ENCODE measurements at places on chromosomes 1 and 21.

DNA sequence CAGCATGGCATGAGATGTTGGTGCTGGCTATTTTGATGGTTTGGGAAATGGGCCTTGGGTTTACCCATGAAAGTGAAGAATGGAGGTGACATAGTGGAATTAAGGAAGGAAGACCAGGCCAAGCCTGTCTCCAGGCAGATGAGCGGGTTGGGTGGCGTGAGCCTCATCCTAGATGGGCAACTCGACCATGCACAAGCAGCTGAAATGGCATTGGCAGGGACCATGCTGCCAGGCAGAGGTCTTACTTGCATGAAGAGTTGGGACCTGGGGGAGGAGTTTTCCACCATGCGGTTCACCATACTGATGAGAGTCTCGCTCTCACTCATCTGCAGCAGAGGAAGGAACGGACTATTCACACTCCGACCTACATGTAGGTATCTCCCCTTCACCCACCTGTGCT lies 37.5 kb upstream of the GOLT1A start:
- no peak for DNase-seq

- no peak for DNase-seq
Observed at GRCh38 chr1:43321331-43321891, 16.2 kb upstream of the MPL start.

GRCh38 chr1:55420929-55421716 lies 206.0 kb upstream of the USP24 start:
- no peak for DNase-seq

- DNase-seq, result no peak
Observed at GRCh38 chr1:155352631-155353030, 31.9 kb downstream of the RUSC1 start.

GRCh38 chr1:205382561-205382960 lies 25.8 kb upstream of the KLHDC8A start:
- no peak for DNase-seq

- no peak for DNase-seq
Observed at GRCh38 chr1:57341721-57342120, 82.1 kb downstream of the DAB1 start.

- no peak for DNase-seq
Observed at GRCh38 chr1:22870201-22870871, 102.3 kb downstream of the LACTBL1 start.

DNA sequence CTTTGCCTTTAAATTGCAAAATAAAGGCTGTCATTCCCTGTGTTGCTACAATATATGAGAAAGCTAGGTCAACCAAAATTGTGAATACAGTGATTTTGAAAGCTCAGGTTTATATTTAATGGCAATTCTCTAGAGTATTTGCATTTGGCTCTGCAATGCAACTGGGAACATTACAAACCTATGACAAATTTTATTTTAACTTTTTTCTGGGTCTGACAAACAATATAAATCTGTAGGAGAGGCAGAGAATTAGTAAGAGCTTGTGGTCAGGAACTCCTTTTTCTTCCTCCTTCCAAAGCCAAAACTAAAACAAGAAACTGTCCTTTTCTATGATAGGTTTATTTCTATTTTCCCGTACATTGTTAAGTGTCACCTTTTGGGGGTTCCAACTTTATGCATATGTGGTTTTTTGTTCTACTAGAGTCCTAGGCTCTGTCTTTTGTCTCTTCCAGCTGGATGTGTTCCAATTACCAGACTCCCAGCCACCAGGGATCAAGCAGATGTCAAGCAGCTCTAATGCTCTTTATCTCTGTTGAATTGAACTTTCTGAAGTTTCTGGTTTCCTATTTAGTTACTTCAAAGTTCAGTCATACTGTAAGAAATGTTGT lies 106.9 kb downstream of the ASH1L start:
- no peak for DNase-seq

DNA sequence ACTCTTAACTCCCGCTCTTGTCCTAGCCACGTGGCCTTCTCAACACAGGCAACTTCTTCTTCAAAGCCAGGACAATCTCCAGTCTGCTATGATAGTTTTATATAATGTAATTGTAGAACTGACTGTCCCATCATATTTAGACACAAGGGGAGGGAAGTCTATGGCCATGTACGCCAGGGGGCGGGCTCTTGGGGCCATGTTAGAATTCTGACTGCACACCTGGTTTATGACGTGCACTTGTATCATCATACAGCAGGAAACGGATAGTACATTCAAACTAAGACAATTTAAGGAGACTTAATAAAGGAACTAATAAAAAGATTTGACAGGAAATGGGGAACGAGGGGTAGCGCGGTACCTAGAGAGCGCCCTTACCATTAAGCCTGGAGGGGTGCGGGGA lies 21.5 kb downstream of the DMRTB1 start:
- DNase-seq, result no peak

DNA sequence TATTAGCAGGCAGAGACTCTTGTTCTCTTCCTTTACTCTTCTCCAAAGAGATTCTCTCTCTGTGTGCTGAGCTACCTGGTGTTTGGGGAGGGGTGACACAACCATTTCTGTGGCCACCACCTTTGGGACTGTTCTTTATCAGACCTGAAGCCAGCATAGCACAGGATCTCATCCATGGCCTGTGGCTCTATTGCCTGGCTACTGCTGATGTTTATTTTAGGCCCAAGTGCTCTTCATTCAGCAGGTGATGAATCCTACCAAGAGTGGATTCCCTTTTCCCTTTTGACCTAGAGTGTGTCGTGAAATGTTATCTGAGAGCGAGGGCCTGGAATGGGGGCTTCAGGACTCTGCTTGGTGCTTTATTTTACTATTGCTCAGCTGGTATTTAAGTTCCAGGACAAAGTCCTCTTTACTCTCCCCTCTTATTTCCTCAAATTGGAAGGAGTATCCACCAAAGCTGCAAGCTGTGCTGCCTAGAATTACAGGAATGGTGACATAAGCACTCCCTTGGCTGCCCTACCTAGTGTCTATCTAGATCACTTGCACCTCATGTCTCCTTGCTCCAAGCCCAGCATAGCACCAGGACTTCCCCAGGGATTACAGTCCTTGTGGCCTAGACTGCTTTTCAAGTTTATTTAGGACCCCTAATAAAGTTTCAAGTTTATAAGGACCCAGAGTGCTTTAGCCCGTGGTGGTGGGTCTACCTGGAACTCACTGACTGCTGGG lies 94.7 kb upstream of the GPR52 start:
- DNase-seq, result no peak

- DNase-seq, result no peak
Observed at GRCh38 chr1:240962086-240962485, 350.1 kb upstream of the GREM2 start.

DNA sequence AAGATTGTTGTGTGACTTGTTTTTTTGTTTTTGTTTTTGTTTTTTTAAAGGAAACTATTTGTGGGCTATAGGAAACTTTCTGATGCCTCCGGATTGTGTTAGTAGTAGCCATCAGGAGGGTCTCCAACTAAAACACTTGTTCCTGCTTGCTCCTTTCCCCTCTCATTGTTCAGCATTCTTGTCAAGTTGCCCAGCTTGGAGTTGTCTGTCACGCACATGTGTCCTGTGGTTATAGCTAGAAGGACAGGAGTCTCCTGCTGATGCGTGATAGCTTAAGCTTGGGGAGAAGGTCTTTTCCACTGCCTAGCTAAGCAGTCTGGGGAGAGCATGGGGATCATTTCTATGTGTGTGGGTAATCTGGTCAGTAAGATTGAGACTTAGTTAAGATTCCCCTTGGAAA lies 3.2 kb upstream of the LYPLA2 start:
- DNase-seq, result no peak

DNA sequence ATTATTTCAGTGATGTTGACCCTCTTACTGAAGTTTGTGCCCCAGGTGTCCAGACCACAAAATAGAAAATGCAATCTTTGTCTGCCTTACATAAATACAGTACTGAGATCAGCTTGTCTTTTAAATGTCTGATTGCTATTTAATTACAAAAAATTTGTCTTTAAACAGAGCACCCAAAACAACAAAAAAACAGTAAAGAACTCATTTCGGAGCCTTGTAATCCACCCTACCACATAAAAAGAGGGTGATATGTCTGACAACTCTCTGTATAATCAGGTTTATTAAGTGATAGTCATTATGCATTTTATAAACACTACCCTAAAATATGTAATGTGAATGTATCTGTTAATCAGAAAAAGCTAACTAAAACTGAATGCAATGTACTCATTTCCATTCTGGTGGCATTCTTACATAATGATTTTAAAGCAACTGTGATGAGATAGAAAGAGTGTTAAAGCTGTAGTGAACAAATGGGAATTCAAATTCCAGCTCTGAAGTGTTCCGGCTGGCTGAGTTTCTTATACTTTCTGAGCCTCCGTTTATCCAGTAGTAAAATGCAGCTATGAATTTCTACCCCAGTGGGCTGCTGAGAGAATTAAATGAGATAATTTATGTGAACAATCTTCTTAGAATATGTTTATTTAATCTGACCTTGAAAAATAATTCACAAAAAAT lies 486.6 kb downstream of the USP25 start:
- no peak for DNase-seq

- no peak for DNase-seq
Observed at GRCh38 chr1:17475752-17476151, 36.3 kb upstream of the RCC2 start.

DNA sequence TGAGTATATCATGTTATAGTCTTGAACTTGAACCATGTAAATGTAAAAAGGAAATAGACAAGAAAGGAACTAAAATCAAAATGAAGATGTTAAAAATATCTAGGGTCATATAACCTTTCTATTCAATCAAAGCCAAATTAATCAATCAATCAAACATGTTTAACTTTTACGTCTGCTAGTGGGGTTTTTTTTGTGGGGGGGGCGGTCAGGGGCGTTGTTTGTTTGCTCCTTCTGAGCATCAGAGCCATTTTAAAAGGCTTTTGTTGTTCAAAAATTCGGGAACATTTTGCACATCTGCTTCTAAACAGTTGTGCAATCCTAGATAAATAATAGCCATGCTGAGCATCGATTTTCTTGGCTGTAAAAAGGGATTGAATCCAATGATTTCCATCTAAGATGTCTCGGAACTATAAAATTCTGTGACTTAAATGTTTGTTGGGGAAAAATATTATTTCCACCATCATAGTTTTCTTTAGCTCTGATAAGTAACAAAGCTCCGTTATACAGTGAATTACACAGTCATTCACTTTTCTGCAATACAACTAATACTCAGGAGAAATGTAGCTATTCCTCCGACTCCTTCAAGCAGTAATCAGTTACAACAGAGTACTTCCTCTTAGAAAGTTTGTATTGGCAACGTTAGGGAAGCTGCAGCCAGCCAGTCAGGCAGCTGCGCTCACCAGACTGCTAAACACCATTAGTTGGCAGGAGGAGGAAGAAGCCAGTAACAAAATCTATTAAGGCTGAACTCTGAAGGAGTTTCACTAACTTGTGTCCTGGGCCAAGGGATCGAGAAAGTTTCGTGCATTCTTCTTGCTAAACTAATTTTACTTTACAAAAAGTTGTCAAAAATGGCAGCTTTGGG lies 2.2 kb downstream of the SPATA6 start:
- DNase-seq, result peak; percentile 65

Measured in putamen (tissue), 1 donor.